ENCODE measurements at places on chromosomes 4 and X. TPM values are rescaled to one million over a fixed set of nuclear protein-coding genes. Genes with fewer than 3 reads are reported as not detected.

Gene TMSB15C
- total RNA-seq, result 2.5 TPM

Gene ADH1A
- total RNA-seq, result not detected

Gene SHROOM4
- 6.0 TPM for total RNA-seq

Gene ARHGAP36
- total RNA-seq, result not detected

Gene GYPE
- under 0.01 TPM for total RNA-seq

Gene RAB40A
- total RNA-seq, result under 0.01 TPM

Gene TTC29
- total RNA-seq, result 1.1 TPM
